ENCODE measurements at places on chromosomes 11 and 22. TPM values are rescaled to one million over a fixed set of nuclear protein-coding genes. Genes with fewer than 3 reads are reported as not detected.
A peak's percentile ranks its signal among the peaks of the same experiment; 100 is the strongest.

The SEPTIN3 gene
- 0.22 TPM for total RNA-seq

The CEND1 gene
- total RNA-seq: not detected

The PKDREJ gene
- not detected for total RNA-seq

The UBQLN3 gene
- total RNA-seq: not detected

The MYO18B gene
- total RNA-seq: 138 TPM

The OR5AS1 gene
- not detected for total RNA-seq

The HTR3A gene
- total RNA-seq: not detected

The CABP4 gene
- 0.64 TPM for total RNA-seq

The DRD4 gene
- total RNA-seq: not detected

The ADM2 gene
- not detected for total RNA-seq

The EHF gene
- 2.7 TPM for total RNA-seq

- no peak for DNase-seq
These were observed 827 bp downstream of the PHF21B start for GRCh38 chr22:45008751-45009605.

DNA sequence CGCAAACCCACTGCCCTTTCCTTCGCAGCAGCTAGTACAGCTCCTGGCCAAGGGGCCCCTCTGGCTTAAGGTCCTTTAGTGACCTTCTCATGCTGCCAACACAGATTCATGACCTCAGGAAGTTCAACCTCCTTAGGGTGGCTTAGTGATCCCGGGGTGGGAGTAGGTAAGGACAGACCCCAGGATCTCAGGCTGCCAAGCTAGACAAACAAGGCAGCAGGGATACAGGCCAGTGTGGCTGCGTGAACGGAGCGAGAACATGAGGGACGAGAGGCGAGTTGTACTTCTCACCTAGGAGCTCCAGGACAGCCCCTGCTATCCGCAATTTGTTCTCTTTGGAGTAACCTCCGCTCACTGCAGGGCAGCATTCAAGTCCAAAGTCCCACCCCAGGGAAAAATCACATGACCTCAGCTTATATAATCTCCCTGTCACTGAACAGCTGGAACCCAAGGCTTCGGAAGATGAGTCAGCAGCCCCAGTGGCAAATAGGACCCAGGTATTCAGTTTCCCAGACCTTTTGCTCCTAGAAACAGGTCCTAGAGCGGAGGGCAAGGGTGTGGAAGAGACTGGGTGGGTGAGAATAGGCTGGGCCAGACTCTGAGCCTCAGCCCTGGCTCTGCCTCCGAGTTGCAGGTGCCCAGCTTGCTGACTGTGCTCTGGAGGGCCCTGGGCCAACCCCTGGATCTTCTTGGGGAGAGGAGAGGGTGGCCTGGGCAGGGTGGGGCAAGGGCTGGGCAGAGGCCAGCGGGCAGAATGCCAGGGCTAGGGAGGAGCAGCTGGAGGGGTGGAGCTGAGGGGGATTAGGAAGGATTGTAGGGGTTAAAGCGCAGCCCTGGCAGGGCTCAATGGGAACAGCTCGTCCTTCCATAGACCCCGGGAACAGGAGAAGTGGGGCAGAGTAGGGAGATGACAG lies 13.1 kb downstream of the USP2 start:
- DNase-seq: peak; percentile 90

- no peak for DNase-seq
These were observed 3.3 kb upstream of the HTR3A start for GRCh38 chr11:113971506-113972195.

DNA sequence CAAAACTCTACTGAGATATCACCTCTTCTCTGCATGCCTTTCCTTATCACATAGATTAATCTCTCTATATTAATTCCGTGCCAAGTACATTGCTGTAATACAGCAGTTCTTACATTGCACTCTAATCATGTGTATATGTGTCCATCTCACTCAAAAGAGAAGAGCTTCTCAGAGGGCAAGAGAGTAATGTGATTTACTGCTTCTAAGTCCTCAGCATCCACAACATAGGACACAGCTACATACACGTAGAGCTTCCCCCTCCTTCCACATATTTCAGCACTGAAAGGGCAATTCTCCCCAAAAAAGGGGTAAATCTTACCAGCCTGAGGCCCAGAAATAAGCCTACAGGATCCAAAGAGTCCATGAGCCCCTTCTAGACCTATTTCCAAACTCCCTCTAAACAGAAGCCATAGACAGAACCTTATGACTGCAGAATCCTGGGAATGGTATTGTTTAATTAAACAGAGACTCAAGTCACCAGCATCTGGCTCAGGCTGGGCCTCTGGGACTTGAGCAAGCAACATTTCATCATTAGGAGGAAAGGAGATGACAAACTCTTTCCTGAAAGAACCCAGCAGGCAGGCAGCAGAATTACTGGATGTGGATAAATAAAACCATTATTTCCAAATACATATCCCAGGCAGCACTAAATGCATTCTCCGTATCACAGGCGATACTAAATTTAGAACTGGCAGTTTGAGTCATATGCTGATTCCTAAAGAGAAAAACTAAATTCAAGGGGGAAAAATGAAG lies 87.2 kb downstream of the KCNC1 start:
- DNase-seq: peak; percentile 56

DNA sequence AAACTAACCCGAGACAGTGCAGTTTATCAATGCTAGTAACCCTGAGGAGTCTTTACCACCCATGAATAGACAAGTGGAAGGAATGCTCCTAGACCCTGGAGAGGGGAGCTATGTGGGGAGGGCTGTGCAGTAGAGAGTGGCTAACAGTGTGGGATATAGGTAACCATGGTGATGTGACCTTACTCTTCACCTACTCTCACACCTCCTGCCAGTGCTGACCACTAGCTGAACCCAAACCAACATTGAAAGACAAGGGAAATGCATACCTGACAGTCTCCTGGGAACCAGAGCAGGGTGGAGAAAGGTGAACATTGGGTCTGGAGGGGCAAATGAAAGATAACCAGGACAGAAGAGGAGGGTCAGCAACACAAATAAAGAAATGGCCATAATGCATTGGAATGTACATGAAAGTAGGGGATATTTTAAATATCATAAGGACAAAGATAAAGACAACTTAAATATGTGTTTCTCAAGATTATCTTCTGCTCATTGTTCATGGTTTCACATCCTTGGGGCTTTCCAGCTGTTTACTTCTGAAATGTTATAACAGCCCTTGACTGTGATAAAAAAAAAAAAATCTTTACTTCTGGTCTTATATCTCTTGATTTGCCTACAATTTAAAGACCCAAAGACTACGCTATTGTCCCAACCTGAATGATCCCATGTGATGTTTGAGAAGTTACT lies 983.3 kb upstream of the TENM4 start:
- no peak for DNase-seq

GRCh38 chr11:118521892-118522311 lies 5.4 kb upstream of the TTC36 start:
- no peak for DNase-seq

- no peak for DNase-seq
These were observed 44.2 kb downstream of the CCDC81 start for GRCh38 chr11:86418917-86419316.

DNA sequence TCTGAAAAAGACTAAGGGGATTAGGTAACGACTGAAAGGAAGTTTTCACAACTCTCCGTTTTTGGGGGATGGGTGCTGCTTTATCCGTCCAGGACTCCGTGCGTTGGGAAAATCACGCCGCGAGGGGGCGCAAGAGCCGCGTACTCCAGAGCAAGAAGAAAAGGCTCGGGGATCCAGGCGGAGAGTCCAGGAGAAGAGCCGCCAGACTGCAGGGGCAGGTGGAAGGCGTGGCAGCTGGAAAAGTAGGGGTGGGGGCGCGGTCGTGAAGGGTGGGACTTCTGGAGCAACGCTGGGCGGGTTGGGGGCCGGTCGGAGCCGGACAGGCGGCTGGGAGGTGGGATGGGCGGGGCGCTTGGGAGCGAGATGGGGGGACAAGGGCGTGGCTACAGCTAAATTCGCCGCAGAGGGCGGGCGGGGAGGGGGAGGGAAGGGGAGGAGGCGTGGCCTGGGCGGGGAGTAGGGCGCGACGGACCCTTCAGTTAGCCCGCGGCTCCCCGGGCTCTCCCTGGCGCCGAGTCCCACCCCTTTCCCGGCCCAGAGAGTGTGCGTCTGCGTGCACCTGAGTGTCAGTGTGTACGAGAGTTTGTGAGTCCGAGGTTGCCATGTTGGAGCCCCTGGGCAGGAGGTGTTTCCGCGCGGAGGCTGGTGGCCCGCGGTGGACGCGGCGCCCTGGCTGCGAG lies 613 bp upstream of the ARHGEF17 start:
- DNase-seq: peak; percentile 99

GRCh38 chr11:363948-364761 lies 5.1 kb upstream of the B4GALNT4 start:
- DNase-seq: no peak

GRCh38 chr11:28763876-28764275 lies 655.7 kb downstream of the METTL15 start:
- no peak for DNase-seq

- no peak for DNase-seq
These were observed 817.4 kb downstream of the NTM start for GRCh38 chr11:132187814-132188213.

DNA sequence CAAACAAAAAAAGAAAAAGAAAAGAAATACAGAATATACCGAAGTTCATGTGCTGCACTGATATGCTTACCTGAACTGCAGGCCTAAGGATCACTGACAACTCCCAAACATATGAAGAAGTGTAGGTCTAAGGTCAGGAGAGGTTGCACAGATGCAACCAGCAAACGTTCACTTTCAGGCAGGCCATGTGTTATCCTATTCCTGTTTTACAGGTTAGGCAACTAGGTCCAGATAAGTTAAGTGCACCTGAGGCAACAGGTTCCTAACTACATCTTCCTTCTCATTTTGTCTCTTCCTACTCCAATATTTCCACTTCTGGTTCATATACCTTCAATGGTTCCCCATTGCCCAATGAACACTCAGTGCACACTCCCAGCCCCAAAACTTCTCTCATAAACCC lies 15.1 kb downstream of the PI4KA start:
- no peak for DNase-seq

DNA sequence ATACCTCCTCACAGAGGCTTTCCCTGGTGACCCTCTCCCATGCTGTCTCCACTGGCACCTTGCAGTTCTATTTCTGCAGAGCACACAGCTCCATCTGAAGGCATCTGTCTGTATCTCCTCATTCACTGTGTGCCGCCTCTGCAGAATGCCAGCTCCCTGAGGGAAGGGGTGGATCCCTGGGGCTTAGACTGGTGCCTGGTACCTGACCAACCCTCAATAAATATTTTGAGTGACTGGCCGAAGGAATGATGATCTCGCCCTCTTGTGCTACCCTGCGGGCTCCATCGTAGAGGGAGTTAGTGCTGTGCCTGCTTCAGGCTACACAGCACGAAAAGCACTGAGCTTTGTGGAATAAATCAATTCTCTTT lies 1.6 kb downstream of the CBX7 start:
- no peak for DNase-seq
